ENCODE measurements at places on chromosomes 3 and 15.

DNA sequence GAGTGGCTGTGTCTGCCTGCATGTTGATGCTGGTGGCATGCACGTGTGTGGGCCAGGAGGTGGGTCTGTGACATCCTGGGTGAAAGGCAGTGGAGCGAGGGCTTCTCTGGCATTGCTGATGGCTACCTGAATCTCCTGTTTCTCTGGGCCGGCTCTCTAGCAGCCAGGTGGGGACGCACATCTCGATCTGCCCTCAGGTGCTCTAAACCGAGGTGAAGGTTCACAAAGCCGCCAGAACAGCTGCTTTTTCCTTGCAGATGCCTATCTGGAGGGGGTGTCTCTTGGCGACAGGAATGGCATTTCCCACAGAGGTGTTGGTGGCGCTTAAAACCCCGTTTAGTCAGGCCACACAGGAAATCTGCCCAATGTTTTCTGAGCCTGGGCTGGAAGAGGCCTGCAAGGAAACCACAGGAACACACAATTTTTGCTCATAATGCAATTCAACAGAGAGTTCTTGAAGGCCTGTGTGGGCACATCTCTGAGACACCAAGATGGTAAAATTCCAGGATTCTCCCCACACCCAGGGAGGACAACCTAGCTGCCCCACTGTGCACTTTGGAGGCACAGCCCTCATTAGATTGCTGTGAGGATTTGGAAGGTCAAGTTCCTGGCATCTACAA lies 11.9 kb downstream of the TMEM158 start:
- no peak for DNase-seq

GRCh38 chr15:100308608-100309007 lies 33.2 kb downstream of the ADAMTS17 start:
- DNase-seq = no peak

- DNase-seq = no peak
Measured at GRCh38 chr3:21466476-21466875, 284.5 kb downstream of the ZNF385D start.

DNA sequence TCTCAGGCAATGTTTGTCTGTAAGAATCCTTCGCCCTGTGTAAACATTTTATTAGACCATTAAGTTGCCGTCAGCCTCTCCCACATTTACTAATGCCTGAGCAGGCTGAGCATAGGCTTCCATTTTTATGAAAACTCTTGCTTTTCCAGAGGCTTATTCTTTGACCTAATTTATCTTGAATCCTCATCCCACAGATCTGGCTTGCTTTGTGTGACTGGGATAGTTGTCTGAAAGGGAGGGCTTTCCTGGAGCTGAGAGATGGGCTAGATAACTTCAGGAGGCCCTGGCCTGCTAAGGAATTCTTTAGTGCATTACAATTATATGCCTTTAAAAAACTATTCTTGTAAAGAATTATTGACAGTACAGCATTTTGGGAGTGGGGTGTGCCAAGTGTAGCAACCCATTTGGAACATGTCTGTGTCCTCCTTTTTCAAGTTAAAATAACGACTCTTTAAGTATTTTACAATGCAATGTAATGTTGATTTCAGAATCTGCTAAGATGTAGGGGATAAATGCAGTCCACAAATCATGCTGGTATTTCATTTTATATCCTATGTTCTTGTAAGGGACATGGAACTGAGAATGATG lies 52.4 kb downstream of the EEFSEC start:
- DNase-seq = no peak

DNA sequence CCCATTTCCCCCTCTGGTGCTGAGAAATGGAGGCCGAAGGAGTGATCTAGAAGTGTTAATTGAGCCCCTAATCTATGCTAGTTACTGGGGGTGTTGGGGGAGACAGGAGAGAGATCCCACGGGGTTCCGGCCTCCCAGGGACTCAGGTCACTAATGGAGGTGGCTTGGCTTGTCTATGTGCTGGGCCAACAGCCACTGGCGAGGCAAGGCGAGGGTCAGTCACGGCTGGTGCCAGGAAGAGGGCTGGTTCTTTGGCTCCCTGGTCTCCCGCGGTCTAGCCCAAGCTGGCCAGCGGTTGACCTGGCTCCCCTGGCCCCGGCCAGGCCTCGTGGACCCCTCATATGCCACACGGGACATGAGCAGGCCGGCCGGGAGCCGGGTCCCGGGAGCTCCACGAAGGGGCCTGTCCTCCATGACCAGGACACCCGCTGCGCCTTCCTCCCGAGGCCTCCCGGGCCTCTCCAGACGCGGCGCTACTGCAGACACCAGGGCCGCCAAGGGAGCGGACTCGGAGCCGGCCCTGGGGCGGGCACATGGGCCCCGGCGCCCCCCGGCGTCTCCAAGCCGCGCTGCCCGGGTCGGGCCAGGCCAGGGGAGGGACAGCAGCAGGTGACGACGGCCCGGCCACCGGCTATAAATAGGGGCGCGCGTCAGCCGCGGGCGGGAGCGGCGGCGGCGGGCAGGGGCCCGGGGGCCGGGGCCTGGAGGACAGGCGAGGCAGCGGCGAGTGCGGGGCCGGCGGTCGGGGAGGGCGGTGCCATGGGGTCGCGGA lies at the start of gene ALPK3:
ALPK3 (plus strand) TSS at position 663 of the 772 bp plus-strand sequence; CDS start at position 760, 97 bp downstream.
- DNase-seq = no peak

DNA sequence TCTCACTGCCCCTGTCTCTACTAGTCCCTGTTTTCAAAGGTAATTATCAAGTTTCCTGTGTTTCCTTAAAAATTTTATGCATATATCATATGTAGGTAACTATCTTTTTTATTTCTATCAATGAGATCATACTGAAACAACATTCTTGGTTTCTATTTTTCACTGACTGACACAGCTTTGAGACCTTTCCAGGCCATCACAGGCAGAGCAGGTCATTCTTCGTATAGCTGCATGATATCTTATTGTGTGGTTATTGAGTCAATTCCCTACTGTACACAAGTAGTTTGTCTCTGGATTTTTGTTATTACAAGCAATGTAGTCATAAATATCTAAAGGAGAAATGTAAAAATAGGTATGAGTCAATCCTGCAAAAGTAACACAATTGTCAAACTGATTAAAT lies 169.6 kb downstream of the CFAP20DC start:
- no peak for DNase-seq

- DNase-seq = no peak
Measured at GRCh38 chr3:47385007-47385406, 4.2 kb downstream of the PTPN23 start.

All from NCI-H446 (cell line).